ENCODE measurements at places on chromosomes 5 and 9.

GRCh38 chr9:113993838-113994540 is 84.1 kb downstream of the AMBP start:
- DNase-seq = no peak

- no peak for DNase-seq
Observed at GRCh38 chr9:16611983-16612382, 258.5 kb downstream of the BNC2 start.

- DNase-seq = no peak
Observed at GRCh38 chr5:11898-12297, 80.1 kb upstream of the PLEKHG4B start.

- DNase-seq = no peak
Observed at GRCh38 chr9:72912476-72913381, 40.1 kb downstream of the ALDH1A1 start.
